Retinal pigment epithelial cell (primary cell): ENCODE measurements at places on chromosomes 5 and 9.

- no peak for DNase-seq
Observed at GRCh38 chr5:158464383-158464782, 605.4 kb upstream of the CLINT1 start.

- DNase-seq: no peak
Observed at GRCh38 chr5:139765409-139766217, 30.0 kb upstream of the PSD2 start.

DNA sequence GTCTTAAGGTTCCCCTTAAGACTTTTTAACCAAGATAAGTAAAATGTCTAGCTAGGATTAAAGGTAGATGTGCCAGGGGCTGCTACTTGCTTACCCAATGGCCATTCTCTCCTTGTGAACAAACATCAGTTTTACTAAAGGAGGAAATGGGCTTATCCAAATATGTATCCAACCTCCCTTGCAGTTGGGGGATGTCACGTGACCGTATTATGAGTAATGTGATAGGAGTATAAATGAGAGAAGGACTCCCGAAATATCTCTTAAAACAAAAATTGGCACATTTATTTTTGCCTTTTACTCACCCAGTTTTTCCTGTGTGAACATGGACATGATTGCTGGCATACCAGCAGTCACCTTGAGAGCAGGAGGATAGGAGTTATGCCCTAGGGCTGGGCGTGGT is 247.9 kb downstream of the NFIB start:
- DNase-seq: no peak

- no peak for DNase-seq
Observed at GRCh38 chr9:18985464-18985951, 47.5 kb downstream of the SAXO1 start.

DNA sequence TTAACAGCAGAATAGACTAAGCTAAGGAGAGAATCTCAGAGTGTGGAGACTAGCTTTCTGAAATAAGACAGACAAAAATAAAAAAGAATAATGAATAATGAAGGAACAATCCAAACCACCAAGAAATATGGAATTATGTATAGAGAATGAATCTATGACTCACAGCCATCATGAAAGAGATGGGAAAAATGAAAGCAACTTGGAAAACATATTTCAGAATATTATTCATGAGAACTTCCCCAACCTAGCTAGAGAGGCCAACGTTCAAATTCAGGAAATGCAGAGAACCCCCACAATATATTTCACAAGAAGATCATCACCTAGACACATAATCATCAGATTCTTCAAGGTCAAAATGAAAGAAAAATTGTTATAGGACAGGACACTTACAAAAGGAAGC is 349.0 kb upstream of the MPDZ start:
- DNase-seq: no peak

GRCh38 chr9:98361645-98362044 is 106.2 kb upstream of the TBC1D2 start:
- no peak for DNase-seq

- no peak for DNase-seq
Observed at GRCh38 chr5:97627272-97627671, 444.2 kb upstream of the RIOK2 start.

DNA sequence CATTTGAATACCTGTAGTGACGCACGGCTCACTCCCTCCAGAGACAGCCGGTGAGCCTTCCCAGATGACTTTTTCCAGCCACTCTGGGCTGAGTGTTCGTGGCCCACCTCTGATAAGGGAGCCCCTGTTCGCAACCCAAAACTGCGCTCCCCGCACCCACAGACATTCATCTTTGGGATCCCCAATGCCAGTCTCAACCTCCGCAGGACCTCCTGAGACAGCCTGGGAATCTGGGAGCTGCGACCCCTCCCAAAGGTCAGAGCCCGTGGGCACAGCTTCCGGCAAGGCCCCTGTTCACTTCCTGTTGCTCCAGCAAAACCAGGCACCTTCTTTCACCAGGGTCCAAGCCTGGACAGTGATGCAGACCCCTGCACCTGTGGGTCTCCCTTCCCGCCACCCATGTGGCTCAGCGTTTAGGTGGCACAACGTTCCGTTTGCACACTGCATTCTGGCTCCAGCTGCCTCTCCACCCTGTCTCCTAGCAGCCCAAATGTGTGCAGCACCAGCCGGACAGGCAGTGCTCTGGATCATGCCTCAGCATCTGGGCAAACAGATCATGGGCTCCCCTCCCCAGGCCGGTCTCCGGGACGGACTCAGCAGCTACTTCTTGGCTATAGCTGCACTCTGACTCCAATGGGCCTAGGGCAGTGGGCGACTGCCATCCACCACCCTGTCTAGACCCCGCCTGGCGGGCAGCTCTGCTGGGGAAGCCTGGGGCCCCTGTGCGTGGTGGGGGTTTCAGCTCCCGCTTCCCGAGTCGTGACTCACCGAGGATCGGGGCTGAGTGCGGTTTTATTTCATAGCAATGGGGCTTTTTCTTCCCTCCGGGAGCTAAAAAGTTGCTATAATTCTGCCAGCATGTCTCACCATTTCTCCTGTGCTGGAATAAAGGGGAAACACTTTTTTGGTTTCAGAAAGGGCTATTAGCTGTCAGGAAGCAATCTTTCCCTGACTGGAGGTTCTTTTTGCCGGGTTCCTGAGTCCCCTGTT is 156.0 kb downstream of the OLFM1 start:
- no peak for DNase-seq

- DNase-seq: no peak
Observed at GRCh38 chr9:74795803-74796202, 91.9 kb downstream of the TRPM6 start.

DNA sequence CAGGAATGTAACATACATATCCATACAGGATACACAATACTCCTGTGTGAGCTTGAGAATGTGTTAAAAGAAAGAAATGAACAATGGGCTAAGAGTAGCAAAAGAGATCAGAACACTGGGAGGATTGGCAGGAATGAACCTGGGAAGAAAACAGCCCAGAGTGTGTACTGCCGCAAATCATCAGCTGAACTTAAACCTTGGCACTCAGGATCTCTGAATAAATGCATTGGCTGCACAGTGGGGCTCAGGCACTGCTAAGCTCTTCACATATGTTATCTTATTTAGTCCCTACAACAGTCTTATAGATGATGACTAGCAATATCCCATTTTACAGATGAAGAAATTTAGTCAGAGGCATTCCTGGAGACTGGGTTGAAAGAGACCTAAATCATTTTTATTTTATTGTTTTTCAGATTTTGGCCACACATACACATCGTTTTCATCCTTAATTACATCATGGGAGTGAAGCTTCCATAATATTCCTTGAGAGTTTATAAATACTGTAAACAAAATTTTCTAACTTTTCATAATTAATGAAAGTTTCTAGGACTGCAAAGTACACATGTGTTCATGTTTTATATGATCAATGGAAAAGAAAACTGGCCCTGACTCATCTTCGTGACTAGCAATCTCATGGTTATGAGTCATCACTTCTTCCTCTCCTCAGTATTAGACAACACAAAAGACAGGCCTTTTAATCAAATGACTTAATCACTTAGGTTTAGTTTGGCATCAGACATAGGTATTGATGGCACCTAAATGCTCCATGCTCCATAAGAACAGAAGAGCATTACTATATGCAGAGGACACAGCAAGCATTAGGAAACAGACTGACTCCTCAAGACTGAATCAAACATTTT is 59.2 kb downstream of the CDH18 start:
- DNase-seq: peak; percentile 44

GRCh38 chr5:56656846-56657726 is 158.3 kb upstream of the MAP3K1 start:
- DNase-seq: no peak

DNA sequence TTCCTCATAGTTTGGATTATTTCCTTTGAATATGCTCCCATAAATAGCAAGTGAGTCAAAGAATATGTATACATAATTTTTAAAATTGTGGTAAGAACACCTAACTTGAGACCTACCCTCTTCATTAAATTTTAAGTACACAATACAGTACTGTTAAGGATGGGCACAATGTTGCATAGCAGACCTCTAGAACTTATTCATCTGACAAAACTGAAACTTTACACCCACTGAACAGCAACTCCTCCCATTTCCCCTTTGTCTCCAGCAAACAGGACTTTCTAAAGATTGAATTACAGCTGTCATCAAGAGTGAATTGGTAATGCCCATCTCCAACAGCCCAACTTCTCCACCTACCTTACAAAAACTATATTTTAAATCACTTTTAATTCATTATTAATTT is 388.9 kb downstream of the HTR1A start:
- DNase-seq: no peak

- no peak for DNase-seq
Observed at GRCh38 chr9:122860319-122861142, 32.1 kb upstream of the PDCL start.

DNA sequence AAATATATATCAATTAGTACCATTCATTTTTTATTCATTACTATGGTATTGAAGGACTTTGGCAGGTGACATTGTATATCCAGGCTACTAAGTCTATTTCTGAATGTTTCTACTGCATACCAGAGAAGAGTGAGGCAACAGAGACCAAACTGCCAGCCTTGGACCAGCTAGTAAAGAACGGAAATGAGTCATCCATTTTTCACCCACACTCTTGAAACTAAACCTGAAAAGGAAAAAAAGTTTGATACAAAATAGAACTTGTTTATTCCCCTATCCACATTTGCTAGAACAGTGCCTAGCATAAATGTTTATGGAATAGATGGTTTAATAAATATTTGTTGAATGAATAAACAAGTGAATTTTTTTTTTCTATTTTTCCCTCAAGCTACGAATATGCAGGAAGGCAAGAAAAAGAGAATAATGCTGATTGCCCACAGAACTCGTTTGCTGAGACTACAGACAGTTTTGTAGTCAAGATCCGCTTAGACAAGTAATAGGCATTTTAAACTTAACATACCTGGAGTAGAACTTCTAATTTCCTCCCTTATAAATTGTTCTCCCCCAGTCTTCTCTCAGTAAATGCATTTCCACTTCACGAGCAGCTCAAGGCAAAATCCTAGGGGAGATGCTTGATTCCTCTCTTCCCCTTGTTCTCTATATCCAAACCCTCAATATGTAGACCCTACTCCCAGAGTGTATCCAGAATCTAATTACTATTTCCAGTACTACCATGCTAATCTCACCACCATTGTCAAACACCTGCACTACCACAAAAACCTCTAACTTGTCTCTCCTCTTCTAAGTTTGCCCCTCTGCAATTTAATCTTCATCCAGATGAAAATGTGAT is 146.2 kb upstream of the RASA1 start:
- DNase-seq: peak; percentile 72

DNA sequence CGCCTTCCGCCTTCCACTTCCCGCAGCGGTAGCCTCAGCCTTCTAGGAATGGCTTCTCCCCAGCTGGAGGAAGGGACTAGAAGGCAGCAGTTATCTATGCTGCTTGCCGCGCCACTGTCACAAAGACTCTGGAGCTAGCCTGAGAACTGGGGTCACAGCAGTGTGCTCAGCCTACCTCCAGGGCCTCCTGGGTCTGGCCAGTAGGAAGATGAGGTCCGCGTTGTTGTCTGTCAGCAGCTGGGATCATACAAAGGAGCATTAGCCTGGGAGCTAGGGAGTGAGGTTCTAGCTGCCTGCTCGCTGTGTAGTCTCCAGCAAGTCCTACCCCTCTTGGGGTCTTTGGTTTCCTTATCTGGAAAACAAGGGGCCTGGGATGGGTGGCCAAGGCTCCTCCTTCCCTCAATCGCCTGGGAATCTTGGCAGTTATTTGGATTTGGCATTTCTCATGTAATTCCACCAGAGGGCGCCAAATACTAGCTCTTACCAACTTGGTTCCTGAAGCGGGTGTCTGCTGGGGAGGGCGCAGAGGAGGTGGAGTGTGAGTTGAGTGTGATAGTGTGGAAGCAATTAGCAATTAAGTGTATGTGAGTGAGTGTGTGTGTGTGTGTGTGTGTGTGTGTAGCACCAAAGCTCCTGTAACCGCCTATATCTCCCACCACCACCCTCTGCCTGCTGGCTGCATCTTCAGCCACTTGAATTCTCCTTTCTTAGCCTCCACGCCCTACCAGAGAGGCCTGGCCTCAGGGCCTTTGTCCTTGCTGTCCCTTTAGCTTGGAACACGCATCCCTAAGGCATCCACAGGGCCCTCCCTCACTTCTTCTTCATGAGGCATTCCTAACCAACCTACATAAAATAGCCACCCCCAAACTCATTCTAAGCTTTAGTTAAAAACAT is 97.1 kb downstream of the ENTREP1 start:
- no peak for DNase-seq

DNA sequence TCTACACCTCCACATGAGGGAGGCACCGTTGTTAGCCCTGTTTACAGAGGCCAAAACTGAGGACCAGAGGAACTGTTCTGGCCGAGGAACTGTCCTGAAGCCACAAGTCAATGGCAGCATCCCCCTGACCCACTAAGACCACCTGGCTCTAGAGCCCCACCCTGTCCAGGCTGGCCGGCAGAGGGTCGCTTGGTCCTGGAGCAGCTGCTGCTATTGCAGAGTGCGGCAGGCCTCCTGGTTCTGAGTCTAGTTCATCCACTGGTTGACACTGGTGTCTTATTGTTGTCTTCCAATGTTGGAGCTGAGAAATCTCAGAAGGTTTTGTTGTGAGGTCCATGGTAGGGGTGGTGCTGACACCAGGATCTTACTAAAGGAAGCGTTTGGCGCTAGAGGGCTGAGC is 26.6 kb upstream of the ANGPTL2 start:
- DNase-seq: no peak

DNA sequence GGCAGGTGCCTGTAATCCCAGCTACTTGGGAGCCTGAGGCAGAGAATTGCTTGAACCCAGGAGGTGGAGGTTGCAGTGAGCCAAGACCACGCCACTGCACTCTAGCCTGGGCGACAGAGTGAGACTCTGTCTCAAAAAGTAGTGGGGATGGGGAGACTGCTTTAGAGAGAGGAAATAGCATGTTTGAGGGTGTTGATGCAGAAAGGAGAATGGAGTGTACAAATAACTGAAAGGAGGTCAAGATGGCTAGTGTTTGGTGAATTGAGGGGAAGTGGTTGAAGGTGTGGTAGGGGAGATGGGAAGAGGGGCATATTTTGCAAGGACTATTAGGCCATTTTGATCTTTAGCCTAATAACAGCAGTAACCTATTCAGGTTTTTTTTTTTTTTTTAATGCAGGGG is 18.2 kb downstream of the TENT2 start:
- DNase-seq: no peak

GRCh38 chr5:96931605-96932004 is 4.3 kb upstream of the LNPEP start:
- DNase-seq: no peak

GRCh38 chr9:123678878-123679329 is 251.0 kb downstream of the DENND1A start:
- peak; percentile 69 for DNase-seq

DNA sequence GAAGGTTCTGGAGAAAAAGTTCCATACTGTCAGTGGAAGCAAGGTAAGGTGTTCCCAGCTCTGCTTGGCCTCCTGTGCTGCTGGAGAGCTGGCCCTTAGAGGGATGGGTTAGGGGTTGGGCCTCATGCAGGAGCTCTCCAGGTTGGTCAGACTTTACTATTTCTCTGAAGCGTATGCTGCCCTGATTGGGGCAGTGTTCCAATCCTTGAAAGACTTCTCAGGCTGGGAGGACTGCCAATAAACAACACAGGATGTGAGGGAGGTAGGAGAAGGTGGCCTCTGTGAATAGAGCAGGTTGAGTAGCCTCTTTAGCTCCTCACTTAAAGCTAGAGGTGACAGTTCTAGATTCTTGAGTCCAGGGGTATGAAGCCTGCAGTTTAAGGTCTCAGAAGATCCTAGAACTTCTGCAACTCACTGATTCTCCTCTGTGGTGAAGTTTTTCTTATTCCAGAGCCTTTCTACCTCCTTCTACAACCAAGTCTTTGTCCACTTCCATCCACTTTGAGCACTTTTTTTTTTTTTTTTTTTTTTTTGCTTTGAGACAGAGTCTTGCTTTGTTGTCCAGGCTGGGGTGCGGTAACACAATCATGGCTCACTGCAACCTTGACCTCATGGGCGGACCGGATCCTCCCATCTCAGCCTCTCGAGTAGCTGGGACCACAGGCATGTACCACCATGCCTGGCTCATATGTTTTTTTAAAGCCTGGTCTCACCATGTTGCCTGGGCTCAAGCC is 3.0 kb downstream of the HNRNPAB start:
- DNase-seq: peak; percentile 60
